NCI-H2171 (cell line): ENCODE measurements at places on chromosomes 12 and 14.

- no peak for DNase-seq
These were observed 102.7 kb upstream of the NAV3 start for GRCh38 chr12:77728018-77728417.

- DNase-seq: no peak
These were observed 70.6 kb upstream of the ACTN1 start for GRCh38 chr14:69049675-69050074.

- peak; percentile 69 for DNase-seq
These were observed 38.0 kb downstream of the RIMBP2 start for GRCh38 chr12:130677957-130678558.

DNA sequence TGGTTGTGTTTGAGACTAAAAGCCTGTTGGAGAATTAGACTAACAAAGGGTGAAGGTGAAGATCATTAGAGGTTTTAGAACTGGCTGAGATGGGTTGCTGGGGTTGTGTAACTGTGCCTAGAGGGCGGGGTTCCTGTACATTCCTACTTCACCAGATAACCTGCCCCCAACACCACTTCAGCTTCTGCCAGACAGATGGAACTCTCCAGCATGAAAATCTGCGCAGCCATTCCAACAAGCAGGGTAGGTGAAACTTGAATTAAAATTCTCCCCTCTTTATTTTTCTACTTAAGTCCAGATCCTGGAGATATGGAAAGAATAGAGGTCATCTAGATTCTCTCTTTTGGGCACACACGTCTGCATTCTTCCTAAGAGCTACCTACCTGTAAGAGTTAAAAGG lies 6.0 kb downstream of the FOXG1 start:
- DNase-seq: peak; percentile 71

- no peak for DNase-seq
These were observed 22.2 kb downstream of the A2ML1 start for GRCh38 chr12:8844665-8845064.

DNA sequence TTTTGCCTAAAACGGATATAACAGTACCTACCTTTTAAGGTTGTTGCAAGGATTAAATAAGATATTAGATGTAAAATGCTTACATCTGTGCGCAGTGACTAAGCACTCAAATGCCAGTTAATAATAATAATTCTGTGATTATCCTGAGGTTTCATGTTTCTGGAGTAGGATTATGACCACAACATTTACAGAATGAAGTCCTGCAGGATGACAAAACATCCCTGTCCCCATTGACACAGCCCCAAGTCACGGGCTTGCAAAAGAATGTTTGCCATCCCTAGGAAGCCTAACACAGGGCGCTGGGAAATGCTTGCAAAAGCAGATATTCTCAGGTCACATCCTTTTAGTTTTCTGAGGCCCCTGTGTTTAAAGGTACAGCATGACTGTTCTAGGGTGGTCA lies 20.1 kb downstream of the SUSD6 start:
- DNase-seq: no peak

GRCh38 chr12:54398218-54398617 lies 13.7 kb upstream of the ZNF385A start:
- no peak for DNase-seq

GRCh38 chr14:62629176-62629725 lies 416.0 kb downstream of the KCNH5 start:
- DNase-seq: no peak
